NCI-H1417 (cell line): ENCODE measurements at places on chromosomes 6 and 20.

DNA sequence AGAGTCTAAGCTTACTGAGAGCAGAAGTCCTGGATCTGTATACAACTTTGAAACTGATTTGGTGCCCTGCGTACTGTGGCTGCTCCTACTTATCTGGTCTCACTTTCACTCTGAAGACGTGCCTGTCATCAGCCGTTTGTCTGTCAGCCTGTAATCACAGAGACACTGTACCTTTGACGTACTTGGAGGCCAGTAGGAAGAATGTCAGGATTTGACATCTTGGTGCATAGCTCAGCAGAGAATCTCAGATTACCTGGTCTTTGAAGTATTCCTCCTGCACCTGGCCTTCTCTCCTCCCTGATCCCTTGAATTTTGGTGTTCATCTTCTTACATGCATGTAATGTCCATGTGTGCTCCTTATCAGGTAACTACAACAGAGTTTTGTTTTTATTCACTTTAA, 37.7 kb downstream of the DSE start:
- no peak for DNase-seq

DNA sequence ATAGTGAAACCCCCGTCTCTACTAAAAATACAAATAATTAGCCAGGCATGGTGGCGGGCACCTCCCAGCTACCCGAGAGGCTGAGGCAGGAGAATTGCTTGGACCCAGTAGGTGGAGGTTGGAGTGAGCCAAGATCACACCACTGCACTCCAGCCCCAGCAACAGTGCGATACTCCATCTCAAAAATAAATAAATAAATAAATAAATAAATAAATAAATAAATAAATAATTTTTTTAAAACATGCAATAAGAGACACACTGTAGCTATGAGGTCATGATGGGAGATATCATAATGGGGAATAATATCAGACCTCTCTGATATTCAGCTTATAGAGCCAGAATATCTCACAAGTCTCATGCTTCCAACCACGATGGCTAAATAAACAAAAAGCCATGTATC, 82.3 kb downstream of the CD24 start:
- DNase-seq: no peak

- DNase-seq: no peak
Observed at GRCh38 chr20:41258474-41258873, 59.1 kb downstream of the ZHX3 start.

- DNase-seq: no peak
Observed at GRCh38 chr6:163254341-163254835, 160.1 kb upstream of the QKI start.

DNA sequence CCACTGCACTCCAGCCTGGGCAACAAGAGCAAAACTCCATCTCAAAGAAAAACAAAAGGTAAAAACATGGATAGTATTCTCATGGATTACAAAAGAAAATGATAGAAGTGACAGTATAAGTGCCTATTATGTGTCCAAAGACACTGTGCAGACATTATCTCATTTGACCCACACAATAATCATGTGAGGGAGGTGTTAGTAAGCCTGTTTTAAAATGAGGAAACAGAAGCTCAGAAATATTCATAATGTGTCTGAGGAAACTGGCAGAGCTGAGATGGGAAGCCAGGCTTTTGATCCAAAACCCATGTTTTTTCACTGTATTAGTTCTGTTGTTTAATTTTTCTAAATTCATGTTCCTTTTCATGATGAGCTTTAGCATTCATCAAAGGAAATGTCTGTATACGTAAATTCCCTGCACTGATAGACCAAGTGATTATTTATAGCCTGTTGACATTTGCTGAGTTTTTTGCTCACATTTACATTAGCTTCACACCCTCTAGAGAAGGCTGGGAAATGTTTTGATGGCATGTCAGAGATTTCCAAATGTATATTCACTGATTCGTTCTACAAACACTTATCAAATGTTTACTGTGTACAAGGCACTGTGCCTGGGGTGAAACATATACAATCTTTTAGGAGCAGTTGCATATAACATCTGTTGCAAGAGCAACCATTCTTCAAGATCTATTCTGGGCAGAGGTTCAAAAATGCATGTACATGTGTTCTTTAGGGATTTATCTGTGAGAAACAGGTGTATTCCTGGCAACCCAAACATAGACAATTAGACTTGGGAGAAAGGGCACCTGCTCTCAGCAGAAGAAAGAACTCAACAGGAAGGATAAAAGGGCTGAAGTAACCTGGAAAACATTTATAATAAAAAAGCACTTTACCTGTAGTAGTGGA, 331.5 kb downstream of the SAMD5 start:
- DNase-seq: peak; percentile 23

DNA sequence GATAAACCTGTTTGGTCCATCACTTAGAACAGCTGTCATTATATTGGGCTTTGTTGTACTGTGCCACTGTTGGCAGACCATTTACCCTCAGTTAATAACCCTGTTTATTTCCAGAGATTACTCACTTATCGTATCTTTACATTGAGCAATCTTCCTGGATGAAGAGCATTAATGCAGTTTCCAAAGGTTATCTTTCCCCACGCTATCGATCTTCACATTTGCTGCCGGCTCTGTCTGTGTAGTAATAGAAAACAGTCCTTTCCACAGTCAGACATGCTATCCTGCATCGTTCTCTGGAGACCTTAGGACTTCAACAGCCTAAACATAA, 27.4 kb downstream of the GHRH start:
- DNase-seq: no peak

GRCh38 chr6:124795643-124796463, 166.4 kb upstream of the RNF217 start:
- DNase-seq: peak; percentile 76

DNA sequence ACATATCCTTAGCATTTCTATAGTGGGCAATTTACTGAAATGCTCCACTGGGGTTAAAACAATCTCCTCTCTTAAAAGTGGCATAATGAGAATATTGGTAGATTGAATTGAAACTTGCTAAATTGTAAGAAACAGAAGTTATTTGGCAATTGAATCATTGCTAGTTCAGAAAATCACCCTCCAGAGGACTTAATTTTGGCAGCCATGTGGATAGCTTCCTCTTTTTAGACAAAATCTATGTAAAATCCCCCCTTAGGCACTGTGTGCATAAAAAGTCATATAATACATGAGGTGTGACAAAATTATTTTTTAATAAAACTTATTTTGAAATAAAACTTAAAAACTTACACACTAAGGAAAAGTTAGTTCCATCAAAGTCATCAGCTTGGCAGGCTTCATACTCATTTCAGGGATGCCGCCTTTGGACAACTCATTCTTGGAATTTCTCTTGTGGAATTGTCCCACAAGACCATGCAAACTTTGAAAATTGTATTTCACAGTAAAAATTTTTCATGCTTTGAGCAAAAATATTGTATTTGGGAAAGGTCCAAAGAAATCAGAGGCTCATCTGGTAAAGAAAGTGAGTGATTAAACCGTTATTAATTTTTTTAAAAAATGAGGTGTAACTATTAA, 473.0 kb downstream of the BCKDHB start:
- no peak for DNase-seq

GRCh38 chr6:124679387-124679786, 282.9 kb upstream of the RNF217 start:
- no peak for DNase-seq

DNA sequence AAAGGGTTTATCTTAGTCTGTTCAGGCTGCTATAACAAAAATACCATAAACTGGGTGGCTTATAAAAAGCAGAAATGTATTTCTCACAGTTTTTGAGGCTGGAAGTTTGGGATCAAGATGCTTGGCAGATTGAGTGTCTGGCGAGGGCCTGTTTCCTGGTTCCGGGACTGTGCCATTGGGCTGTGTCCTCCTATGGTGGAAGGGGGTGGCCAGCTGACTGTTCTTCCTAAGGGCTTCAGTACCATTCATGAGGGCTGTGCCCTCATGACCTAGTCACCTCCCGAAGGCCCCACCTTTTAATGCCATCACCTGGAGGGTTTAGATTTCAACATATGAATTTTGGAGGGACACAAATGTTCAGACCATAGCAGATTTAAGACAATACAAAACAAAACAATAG, 91.2 kb downstream of the ARID1B start:
- no peak for DNase-seq

DNA sequence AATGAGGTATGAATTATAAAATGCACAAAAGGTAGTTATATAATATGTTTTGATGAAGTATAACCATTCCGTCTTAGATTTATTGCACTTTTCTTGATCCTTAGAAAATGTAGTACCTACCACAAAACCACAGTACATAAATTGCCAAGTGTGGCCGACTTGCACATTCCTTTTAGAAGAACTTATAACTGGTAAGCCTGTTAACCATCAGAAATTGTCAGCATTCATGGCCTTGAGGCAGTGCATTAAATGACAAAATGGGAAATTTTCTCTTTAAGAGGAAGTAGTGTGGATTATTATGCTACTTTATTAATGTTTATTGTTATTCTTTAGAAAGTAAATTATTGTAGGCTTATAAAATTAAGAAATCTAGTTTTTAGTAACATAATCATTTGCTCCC, 29.6 kb downstream of the TAB2 start:
- DNase-seq: no peak

DNA sequence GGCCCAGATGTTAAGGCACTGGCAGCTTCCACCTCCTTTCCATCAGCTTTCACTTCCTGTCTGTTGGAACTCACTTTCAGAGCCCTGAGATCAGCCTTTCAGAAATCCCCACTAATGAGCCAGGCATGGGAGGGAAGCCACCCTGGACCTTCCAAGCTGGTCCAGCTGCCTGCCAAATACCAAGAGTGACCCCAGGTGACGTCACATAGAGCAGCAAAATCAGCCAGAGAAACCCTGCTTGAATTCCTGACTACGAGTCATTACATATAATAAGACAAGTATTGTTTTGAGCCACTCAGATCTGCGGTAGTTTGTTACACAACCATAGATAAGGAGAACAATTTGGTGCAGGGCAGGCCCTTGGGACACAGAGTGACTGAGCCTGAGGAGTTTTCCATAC, 556.0 kb upstream of the JAG1 start:
- peak; percentile 29 for DNase-seq

GRCh38 chr20:21982559-21982958, 277.1 kb downstream of the PAX1 start:
- DNase-seq: no peak

DNA sequence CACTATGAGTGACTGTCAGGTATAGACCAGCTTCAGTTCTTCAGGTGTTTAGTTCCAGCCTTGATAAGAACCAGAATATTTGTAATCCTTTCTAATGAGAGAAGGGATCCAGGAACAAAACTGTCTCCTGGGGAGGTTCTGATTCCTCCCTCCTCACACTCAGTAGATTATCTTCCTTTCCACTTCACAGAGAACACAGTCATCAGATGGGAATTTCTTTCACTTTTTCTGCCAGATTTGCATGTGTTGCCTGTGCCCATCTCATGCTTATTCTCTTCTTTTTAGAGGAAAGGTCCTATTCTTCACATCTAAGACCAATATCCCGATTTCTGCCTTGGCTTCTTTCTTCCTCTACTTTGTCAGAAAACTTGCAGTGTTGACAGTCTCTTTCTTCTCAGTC, 50.8 kb downstream of the CD109 start:
- no peak for DNase-seq

DNA sequence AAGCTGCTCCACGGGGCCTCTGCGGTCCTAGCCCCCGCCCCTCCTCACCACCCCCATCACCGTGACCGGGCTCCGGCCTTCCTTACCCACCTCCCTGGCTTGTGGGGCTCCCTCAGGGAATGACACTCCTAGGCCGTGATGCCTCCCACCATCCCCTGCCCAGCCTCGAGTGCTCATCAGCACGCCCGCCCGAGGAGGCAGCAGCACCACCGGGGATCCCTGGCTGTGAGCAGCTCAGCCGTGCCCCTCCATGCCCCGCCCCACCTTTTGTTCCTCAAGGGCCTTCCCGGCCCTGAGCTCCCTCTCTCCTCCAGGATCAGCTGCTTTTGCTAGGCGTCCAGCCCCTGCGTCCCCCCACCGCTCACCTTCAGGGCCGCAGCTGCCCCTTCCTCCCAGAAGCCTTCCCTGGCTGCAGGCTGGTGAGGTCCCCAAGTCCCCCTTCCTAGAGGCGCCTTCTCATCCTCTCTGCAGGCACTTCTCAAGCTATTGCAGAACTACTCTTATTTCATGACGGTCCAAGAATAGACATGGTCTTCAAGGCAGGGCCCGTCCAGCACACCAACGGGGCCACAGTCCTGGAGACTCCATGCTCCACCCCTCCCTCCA, 3.0 kb downstream of the FNDC11 start:
- no peak for DNase-seq

- DNase-seq: no peak
Observed at GRCh38 chr20:57473246-57474048, 51.5 kb downstream of the CTCFL start.

- DNase-seq: peak; percentile 5
Observed at GRCh38 chr6:132165677-132166076, 214.5 kb upstream of the CCN2 start.

DNA sequence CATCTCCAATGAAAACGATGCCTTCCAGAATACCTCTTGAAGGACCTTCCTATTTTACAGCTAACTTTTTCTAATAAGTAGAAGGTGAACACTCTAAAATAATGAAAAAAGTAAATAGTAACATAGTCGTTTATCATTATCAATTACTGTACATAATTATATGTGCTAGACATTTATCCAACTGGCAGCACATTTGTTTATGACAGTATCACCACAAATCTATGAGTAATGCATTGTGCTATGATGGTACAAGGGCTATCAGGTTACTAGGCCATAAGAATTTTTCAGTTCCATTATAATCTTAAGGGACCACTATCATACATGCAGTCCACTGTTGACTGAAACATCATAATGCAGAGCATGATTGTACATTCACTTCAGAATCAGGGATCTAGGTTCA, 68.4 kb downstream of the ATG5 start:
- peak; percentile 10 for DNase-seq

- peak; percentile 70 for DNase-seq
Observed at GRCh38 chr6:24985323-24985722, 49.6 kb upstream of the RIPOR2 start.

DNA sequence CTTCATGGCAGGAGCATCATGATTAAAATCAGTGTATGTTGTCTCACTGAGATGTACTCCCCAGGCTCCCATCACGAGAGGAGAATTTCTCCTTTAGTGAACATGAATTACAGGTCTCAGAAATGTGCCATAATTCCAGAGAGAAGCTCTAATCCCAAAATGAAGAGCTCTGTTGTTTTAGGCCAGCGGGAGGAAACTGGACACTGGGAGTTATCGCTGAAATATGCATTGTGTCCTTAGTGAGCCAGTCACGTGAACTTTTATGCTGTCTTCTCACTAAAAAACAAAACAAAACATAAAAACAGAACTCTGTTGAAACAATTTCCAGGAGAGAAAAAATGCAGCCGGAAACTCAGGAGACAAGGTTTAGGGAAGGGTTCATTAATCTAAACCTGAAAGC, 315.7 kb upstream of the NT5E start:
- no peak for DNase-seq

GRCh38 chr6:98957450-98957849, 9.7 kb upstream of the FBXL4 start:
- no peak for DNase-seq
